NCI-H2171 treated with DMSO at 0.1 percent for 48 hours (cell line): ENCODE measurements at places on chromosomes 7 and 10.

DNA sequence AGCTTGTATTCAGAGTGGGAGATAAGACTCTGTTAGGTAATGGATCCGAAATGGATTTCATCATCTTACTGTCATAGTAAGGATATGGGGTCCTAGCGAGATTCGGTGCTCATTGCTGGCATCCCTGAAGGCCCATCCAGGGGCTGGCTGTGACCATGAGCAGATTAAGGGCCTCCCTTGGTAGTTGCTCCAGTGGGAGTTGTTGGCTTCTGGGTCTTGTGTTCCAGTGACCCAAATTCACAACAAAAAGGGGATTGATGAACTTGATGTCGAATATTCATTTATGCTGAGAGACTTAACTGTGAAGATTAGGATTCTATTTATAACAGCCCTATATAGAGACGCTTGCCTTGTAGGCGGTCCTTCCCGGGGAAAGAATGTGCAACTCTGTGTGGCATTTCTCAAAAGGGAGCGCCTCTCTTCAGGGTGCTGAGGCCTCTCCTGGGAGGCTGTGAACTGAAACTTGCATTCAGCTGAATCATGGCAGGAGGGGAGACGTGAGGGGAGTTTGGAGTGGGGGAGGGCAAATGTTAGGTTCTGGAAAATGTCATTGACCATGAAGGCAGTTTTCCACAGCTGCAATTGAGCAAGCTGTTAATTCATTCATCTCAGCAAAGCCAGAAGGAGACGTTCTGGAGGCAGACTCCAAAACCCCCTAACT, 233.1 kb upstream of the FZD8 start:
- no peak for DNase-seq

DNA sequence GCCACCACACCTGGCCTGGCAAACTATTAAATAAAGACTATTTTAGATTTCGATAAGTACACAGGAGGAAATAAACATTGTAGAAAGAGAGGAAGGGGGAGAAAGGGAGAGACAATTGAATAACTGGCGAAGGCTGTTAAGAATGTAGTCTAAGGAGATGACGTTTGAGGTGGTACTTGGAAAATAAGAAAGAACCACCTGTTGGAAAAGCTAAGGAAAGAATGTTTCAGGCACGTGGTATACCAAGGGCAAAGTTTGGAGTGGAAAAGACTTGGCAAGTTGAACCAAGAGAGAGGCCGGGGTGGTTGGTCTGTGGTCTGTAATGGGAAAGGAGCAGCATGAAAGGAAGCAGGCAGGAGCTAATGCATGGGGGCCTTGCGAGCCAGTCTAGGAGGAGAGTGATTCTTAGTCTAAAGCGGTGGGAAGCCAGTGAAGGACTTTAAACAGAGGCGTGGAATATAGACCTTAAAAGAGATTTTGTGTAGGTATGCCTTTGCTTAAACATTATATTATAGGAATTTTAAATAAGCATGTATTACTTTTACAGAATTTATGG, 9.4 kb downstream of the ING3 start:
- no peak for DNase-seq

DNA sequence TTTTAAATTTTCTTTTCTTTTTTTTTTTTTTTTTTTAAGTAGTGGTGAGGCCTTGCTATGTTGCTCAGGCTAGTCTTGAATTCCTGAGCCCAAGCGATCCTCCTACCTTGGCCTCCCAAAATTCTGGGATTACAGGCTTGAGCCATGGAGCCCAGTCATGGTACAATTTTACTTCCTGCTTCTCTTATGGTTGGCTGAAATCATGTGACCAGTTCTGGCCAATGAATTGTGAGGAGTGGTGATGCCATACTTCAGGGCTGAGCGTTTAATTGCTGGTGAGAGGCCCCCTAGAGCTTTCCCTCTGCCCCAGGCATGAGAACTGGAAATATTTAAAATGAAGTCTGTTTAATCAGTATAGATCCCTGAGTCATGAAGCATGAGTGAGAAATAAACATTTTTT, 22.2 kb upstream of the BAIAP2L1 start:
- DNase-seq, result peak; percentile 41

DNA sequence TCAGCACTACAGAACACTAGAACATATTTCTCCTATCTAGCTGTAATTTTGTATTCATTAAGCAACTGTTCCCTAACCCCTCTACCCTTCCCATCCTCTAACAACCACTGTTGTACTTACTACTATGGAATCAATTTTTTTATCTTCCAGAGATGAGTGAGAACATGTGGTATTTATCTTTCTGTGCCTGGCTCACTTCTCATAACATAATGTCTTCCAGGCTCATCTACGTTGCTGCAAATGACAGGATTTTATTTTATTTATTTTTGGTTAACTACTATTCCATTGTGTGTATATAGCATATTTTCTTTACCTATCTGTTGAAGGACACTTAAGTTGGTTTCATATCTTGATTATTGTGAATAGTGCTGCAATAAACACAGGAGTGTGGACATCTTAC, 200.9 kb upstream of the CHRM2 start:
- no peak for DNase-seq

GRCh38 chr10:101122270-101123084, 8.6 kb upstream of the TLX1 start:
- no peak for DNase-seq

DNA sequence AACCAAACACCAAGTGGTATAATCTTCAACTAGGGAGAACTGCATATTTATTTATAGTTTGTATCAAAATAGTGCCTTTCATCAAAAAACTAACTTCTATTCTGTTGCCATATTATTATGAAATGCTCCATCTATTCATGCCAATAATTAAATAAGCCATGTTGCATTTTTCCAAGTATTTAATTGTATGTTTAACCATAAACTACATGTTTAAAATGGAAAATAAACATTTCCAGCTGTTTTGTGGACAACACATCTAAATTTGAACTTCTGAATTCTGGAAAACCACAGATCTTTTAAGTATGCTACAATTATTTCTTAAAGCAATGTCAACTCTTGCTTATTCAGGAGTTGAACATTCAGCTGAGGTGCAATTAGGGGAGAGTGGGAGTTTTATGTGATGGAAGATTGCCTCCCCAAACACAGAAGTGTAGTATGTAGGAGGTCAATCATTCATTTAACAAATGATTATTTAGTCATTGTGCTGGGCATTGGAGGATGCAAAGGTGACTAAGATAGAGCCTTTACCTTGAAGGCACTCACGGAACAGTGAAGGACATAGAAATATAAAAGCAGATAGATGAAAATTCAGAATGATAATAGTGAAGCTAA, 80.7 kb upstream of the PPP1R3C start:
- DNase-seq, result no peak

- DNase-seq, result no peak
Observed at GRCh38 chr7:98434087-98434486, 33.2 kb upstream of the BAIAP2L1 start.

GRCh38 chr7:37956791-37957190, 36.4 kb downstream of the EPDR1 start:
- no peak for DNase-seq

DNA sequence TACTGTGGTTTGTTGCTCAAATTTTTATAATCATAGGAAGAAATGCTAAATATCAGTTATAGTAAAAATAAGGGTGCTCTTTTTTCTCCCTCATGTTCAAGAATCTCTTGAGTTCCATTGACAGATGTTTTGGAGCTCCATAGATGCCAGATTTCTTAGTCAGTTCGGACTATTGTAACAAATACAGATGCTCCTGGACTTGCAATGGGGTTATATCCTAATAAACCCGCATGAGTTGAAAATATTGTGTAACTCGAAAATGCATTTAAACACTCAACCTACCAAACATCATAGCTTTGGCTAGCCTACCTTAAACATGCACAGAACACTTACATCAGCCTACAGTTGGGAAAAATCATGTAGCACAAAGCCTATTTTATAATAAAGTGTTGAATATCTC, 100.7 kb upstream of the CSTF2T start:
- no peak for DNase-seq
